ENCODE measurements at places on chromosomes 6 and 20. TPM values are rescaled to one million over a fixed set of nuclear protein-coding genes. Genes with fewer than 3 reads are reported as not detected.
A peak's percentile ranks its signal among the peaks of the same experiment; 100 is the strongest.

GRCh38 chr6:63571361-63572043, 778 bp upstream of the LOC128125822 start:
- DNase-seq: no peak

ACOT13 gene
- 62.7 TPM for total RNA-seq

ASIP gene
- total RNA-seq: 14.1 TPM

DNA sequence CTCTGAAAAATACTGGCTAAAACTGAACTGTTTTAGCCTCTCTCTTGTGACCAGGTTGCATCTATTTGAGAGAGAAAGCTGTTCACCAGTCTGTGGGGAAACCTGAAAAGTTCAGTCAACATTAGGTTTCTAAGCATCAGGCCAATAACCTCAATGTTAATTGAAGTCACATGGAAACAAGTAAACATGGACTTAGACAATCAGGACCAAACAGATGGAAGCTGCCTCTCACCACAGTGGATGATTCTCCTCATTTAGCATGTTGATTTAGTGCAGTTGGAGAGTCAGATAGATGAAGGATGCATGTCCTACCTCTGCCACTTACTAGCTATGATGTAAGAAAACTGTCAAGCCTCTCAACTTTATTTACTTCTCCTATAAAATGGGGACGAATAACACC, 18.2 kb downstream of the SCGN start:
- no peak for DNase-seq

GRCh38 chr6:33689148-33689494, 22.4 kb downstream of the UQCC2 start:
- DNase-seq: no peak

GRCh38 chr6:135233686-135234491, 52.8 kb downstream of the MYB start:
- DNase-seq: no peak

DNA sequence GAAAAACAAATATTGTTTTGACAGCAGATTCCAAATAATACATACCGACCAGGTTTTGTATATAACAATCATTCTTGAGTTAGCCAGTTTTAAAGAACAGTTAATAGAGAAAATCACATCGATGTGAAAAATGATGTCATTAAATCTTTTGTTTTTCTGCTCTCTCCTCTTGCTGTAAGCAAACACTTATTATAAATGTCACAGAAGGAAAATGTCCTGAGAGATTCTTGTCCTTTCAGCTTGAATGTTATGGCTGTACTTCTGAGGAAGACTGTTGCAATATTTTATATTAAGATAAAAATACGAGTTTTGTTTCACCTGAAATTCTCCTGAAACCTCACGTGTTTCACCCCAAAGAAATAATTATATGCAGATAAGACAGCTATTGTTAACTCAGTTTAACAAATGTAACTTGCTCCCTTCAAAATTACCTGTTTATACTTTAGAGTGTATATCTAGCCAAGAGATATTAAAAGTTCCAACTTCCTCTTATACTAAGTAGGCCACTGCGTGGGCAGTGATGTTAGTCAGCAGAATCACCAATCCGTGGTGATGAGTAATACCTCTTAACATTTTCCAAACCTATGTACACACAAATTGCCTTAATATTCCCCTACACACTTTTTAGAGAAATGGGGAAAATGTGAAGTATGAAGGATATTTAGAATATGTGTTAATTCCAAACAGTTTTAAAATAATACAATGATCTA, 1111.4 kb upstream of the CITED2 start:
- DNase-seq: peak; percentile 50

GRCh38 chr20:23655491-23656211, 17.9 kb upstream of the CST3 start:
- peak; percentile 81 for DNase-seq

DDO gene
- 14.2 TPM for total RNA-seq

DNA sequence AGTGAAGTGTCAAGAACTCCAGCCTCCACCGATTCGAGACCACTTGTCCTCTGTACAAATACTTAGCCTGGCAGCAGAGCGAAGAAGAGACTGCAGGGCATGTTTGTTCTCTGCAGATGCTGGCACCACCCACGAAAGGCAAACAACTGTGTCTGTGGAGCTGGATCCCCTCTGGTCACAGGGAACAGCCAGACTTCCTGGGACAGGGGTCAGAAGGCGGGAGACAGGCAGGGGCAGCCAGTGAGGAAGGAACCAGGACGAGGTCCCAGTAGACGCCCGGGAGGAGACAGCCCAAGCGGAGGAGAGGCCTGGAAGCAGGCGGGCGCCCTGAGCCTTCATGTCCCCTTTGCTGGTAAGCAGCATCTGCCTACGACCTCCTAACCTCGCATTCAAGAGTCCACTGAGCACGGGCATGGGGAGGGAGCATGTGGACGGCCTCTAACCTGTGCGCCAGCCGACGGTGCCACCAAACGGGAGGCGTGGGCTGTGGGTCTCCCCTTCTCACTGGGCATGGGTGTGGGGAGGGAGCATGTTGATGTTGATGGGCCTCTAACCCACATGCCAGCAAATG, 265.5 kb downstream of the DLL1 start:
- DNase-seq: no peak

DNA sequence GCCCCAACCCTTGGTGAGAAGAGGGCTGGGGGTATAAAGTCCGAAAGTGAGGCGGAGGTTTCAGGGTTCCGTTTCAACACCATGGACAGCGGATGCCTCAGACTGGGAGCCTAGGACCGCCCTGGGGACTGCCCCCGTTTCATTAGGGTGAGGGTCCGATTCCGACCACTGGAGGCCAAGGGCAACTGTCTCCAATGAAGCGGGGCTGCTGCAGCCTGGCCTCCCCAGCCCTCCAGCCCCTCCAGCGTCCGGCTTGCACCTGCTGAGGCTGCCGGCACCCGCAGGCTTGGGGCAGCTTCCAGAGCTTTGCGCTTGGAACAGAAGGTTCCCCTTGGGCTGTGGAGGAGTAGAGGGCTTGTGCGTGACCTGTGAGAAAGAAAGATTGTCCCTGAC, 39.9 kb downstream of the YTHDF1 start:
- no peak for DNase-seq

GLP1R gene
- total RNA-seq: 1.5 TPM

DNA sequence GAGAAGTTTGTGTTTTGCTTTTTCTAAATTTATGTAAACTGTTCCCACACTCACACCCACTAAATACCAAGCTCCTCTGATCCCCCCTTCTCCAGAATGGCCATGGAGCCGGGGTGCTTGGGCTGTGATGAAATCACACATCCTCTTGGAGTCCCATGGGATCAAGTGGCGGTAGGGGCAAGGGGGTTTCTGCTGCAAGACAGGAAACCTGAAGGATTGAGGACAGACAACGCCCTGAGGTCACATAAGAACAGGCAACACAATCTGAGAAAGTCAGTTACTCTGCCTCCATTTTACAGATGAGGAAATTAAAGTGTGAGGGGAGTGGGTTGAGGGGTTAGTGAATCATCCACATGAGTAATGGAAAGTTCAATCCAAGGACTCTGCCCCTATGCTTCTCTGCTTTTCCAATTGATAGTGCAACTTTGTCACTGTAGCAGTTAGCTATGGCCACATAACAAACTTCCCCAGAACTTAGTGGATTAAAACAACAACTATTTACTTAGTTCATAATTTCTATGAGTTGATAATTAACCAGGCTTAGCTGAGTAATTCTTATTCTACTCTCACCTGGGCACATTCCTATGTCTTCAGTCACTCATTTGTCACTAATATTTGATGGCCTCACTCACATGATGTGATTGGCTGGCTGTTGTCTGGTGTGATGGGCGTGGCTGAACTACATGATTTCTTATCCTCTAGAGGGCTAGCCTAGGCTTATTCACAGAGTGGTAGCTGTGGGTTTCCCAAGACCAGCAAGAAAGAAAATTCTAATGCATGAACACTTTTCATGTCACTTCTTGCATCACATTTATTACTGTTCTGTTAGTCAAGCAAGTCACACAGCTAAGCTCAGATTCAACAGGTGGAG, 311.1 kb upstream of the RNF24 start:
- DNase-seq: no peak

PRICKLE4 gene
- 2.3 TPM for total RNA-seq

HLA-DOB gene
- 0.60 TPM for total RNA-seq

DNA sequence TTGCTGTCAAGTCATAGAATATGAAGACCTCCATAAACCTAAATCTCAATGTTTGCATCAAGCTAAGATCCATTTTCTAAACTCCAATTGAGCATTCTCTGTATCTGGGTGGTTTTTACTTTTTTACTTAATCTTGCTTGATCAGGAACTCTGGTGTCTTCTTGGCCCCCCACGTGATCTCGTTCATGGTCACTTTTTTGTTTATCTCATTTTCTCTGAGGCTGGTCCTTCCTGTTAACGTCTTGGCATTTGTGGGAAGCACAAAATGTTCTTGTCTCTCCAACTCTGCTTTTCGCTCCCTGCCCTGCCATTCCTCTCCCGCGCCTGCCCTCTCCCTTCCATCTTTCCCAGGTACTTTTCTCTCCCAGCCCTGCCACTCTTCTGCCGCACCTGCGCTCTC, 14.0 kb upstream of the MAPRE1 start:
- DNase-seq: no peak

SLC22A7 gene
- total RNA-seq: not detected

DNA sequence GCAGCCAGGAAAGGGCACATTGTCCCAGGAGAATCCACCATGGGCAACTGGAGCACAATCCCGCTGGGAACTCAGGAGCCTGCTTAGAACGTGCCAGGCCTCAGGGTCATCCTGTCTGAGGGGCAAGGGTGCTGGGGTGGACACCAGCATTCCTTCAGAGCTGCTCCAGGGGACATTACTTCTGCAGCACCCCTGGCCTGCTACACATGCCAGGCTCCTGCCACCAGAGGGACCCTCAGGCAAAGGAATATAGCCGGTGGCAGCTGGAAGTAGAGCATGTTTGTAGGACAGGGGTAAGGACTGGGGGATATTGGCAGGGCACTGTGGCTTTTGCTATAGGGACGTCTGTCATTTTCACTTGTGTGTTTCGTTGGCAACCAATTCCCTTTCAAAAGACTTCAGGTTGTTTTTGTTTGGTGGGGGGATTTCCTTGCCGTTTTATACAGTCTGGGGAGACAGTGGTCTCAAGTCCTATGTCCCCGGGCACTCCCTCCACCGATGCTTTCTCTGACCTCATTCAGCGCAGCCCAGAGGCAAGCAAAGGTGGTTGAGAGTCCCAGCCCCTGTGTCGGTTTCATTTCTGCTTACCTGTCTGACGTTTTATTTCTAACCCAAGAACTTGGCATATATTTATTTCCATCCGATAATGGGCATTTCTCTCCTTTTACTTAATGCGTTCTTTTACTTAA, 130.8 kb downstream of the JPH2 start:
- DNase-seq: peak; percentile 48

GRCh38 chr20:23251779-23252178, 98.8 kb upstream of the NXT1 start:
- no peak for DNase-seq

DNA sequence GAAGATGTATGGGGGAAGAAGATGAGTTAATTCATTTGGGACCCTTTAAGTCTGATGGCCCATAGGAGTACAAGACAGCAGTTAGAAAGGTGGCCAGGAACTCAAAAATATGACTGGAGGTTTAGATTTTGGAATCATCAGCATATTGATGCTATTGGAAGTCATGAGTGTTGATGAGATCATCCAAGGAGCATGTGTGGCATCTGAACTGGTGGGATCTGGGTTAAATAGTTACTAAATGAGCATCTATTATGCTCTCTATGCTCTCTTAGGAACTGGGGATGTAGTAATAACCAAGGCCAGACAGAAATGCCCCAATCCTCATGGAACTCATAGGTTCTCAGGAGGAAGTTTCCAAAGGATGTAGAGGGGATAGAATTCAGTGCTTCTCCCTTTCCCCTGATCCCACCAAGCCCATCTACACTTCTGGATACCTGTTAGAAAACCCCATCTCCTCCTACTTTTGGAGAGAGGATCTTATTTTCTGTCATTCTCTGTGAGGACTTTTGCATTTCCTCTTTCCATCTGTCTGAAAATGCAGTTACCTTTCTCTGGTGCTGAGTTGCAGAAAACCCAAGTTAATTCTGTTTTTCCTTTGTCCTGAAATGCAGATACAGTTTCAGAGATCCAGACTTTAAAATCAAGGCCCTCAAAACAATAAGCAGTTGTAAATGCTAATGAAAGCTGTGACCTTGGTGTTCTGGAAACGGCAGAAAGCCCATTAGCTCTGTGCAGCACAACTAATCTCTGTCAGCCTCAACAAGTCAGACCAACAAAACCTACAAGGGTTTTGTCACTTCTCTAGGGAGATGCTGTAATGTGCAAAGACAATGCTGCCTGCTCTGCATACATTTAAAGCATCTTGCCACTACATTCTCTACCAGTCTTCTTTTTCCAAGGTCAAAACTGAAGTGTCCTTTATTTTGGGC, 65.8 kb downstream of the TBC1D7 start:
- DNase-seq: no peak

NRSN1 gene
- not detected for total RNA-seq

BPHL gene
- 38.2 TPM for total RNA-seq

DNA sequence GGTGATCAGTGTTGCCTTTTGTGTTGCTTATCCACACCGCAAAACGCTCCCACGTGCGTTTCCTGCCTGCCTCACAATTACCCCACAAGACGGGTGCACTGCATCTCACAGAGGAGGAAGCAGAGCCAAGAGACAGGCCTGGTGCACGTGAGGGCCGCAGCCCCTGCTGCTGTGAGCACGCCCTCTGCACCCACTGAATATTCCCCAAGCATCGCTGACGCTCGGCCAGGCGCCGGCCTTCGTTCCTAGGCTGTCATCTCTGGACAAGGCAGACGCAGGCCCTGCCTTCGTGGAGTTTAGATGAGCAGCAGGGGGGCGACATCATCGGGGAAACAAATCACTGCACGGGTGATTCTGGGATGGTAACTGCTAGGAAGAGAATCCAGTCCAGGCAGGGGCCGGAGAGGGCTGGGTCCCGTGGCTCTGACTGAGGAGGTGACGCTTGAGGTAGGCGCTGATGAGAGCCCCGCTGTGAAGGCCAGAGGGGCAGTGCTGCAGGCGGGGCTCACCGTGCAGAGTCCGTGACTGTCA, 162.4 kb upstream of the QKI start:
- no peak for DNase-seq

- DNase-seq: no peak
These were observed 3.2 kb downstream of the GPR63 start for GRCh38 chr6:96834070-96834469.

DNA sequence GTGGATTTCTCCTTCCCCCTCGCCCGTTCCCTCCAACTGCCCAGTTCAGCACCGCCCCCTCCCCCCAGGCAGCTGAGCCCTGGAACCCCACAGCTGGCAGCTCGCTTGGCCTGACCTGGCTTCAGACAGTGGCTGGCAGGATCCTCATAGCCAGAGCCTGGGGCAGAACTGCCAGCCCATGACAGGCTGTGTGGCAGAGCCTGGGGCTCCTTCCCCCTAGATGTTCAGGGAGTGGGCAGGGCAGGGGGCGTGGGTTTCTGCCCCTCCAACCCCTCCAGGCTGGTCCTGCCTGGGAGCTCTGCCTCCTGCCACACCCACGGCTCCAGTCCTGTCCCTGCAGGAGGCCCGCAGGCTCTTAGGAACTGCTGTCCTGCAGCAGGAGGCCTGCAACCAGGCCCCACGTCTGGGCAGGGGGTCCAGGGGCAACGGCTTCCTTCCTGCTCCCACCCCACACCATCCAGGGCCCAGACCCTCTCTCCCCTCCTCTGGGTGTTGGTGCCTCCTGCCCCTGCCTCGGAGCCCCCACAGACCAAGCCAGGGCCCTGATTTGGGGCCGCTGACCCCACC, 9.6 kb upstream of the KCNQ2 start:
- no peak for DNase-seq

MUC22 gene
- total RNA-seq: 0.49 TPM

Data from heart left ventricle (tissue), 16 donors.